ENCODE measurements at places on chromosomes 11 and 22.

- no peak for DNase-seq
These were observed 20.0 kb upstream of the SMIM38 start for GRCh38 chr11:69135420-69136363.

DNA sequence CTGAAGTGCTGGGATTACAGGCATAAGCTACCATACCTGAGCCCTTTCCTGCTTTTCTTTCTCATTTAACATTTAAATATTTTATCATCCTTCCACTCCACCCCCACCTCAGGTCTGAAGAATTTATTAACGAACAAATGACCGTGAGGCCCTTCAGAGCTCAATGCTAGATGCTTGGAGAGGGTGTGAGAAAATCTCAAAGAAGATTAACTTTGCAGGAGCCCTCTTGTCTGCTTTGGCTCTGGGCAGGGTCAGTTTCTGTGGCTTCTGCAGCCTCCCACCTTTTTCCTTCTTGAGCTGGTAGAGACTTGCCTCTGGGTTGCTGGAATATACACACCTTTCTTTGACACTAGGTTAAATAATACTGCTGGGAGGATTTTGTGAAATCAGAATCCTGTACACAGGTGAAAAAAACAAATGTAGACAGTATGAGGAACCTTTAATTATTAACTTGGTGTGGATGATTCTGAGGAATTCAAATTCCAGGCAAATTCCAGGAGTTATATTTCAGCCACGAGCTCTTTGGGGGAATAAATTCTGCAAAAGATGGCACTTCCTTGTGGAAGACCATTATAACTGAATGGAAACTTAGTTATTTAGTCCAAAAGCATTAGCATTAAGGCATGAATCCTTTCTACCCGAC lies 3.4 kb upstream of the ZBTB44 start:
- DNase-seq: no peak

- no peak for DNase-seq
These were observed 12.1 kb downstream of the ACP2 start for GRCh38 chr11:47236482-47236881.

- no peak for DNase-seq
These were observed 1117.9 kb upstream of the CNTN5 start for GRCh38 chr11:97902828-97903227.

GRCh38 chr22:48866906-48867681 lies 960.6 kb downstream of the BRD1 start:
- no peak for DNase-seq

DNA sequence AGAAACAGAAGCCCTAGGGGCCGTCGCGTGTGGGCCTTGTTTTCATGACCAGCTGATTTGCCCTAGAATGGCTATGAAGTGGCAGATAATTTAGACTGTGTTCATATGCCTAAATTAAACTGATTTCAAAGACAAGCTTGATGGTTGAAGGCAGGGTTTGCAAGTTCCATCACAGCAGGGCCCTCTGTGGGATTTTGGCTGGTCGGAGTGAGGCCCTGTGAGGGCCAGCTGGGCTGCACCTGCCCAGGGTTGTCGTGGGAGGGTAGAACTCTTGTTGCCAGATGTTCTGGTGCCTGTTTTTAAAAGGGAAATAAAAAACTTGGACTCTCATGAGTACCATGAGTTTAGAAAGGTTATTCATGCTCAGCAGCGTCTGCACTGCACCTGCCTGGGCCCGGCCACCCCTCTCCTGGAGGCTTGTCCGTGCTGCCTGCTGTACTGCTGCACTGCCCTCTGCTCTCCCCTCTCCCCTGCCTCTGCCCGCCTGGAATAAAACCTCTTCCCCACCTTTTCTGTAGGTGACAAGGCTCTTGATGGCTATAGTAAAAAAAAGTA lies 44.1 kb downstream of the AP2A2 start:
- DNase-seq: no peak

DNA sequence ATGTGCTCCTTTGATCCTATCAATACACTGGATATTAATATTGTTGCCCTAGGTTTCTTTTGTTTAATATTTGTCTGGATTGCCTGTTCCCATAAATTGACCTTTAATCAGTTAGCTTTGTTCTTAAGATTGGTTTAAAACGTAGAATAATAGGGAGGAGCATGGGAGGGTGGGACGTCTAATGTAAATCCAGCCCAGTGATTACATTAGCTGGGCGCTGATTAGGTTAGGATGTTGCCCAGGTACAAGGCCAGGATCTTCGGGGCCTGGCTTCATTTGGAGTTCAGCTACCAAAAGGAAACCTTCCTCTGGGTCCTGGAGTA lies at the start of gene SRSF8:
Gene SRSF8 (plus strand): TSS at position 204 of the 323 bp plus-strand sequence. CDS start 308 bp downstream, outside the sequence.
- DNase-seq: no peak

DNA sequence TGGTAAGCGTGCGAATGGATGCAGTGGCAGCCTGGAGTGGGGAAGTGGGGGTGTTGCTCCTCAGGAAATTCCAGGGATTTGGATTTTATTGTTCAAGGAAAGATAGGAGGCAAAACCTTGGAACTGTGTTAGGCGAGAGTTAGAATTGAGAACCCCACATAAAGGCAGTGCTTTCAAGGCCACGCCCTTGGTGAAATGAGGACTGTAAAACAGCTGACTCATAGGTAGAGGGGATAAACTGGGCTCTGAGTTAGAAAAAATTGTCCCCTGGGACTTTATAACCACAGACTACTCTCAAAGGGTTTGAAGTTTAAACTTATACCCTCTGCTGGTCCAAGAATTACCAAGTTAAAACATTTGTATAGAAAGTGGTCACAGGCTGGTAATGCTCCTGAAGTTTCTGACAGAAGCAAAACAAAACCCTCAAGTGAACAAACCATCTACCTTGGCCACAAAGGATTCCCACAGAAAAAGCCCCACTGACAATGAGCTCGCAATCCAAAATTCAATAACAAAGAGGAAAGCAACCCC lies 250.3 kb upstream of the TBCEL start:
- no peak for DNase-seq

GRCh38 chr11:28696591-28696990 lies 588.4 kb downstream of the METTL15 start:
- DNase-seq: no peak

DNA sequence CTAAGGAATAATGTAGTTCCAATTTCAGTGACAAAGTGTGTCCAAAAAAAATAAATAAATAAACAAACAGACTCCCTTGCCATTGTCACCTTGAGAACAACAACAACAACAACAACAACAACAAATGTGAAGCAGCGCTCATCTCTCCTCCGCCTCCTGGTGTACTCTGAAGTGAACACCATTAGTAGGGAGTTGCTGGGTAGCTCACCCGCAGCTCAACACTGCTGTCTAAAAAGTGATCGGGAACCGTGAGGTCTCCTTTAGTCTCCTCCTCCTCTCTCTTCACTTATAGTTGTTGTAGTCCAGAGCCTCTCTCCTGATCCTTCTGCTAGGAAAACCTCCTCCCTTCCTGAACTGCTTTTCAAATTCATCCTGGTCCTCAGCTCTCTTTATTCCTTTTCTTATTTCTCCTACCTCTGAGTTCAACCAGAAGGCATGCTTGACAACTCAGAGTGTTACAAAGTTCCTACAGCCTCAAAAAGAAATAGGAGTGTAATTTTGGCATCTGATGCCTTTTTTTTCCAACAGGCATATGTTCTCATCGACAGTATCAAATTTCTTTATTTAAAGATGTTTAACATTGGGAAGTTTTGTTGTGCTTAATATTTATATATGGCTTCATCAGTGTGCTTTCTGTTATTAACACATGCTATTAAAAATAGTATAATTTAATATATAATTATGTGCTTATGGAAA lies 215.1 kb downstream of the PGR start:
- no peak for DNase-seq

GRCh38 chr11:73495731-73496130 lies 102.2 kb downstream of the FAM168A start:
- DNase-seq: no peak

DNA sequence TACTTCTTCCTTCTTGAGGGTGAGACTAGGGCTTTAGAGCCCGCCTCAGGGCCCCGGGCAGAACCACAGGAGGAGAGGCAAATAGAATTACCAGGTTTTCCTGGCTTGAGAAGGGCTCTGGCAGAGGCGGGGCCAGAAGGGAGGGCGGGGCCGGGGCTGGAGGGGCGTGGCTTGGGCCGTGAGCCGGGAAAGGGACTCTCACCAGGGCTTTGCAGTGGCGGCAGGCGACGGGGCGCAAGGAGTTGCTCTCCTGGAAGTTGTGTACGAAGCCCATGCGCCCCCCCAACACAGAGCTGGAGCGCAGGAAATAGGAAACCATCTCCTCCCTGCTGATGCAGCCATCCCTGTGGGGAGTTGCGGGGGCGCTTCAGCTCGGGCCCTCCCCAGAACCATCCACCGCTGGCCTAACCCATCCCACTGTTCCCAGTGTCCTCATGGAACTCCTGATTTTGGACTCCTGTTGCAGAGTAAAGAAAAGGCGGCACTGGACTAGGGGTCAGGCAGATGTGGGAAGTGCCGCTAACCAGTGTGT lies 6.9 kb upstream of the NRXN2 start:
- DNase-seq: no peak
